ENCODE measurements at places on chromosomes 6 and 20. TPM values are rescaled to one million over a fixed set of nuclear protein-coding genes. Genes with fewer than 3 reads are reported as not detected.
A peak's percentile ranks its signal among the peaks of the same experiment; 100 is the strongest.

- no peak for DNase-seq
Measured at GRCh38 chr20:48371211-48371610, 456.6 kb downstream of the PREX1 start.

- no peak for DNase-seq
Measured at GRCh38 chr6:134162932-134163331, 110.5 kb upstream of the SLC2A12 start.

PAK5 gene
- 3.1 TPM for total RNA-seq

GRCh38 chr6:50816115-50816675, 2.5 kb upstream of the TFAP2B start:
- peak; percentile 85 for DNase-seq

- no peak for DNase-seq
Measured at GRCh38 chr6:5998236-5998635, 8.5 kb downstream of the NRN1 start.

- no peak for DNase-seq
Measured at GRCh38 chr6:112287577-112288225, 33.3 kb upstream of the LAMA4 start.

HLA-DQB2 gene
- 0.96 TPM for total RNA-seq

CPXM1 gene
- 18.1 TPM for total RNA-seq

- DNase-seq = no peak
Measured at GRCh38 chr6:151036869-151037680, 171.6 kb downstream of the MTHFD1L start.

- no peak for DNase-seq
Measured at GRCh38 chr20:58014628-58015315, 213.7 kb downstream of the ANKRD60 start.

ID1 gene
- total RNA-seq = 224 TPM

GRCh38 chr6:144077871-144078270, 17.5 kb downstream of the SF3B5 start:
- DNase-seq = no peak

KCNK16 gene
- not detected for total RNA-seq

GRCh38 chr20:475463-476357, 13.4 kb upstream of the TBC1D20 start:
- no peak for DNase-seq

TRIM40 gene
- total RNA-seq = 0.48 TPM

PKHD1 gene
- total RNA-seq = 1.7 TPM

DNA sequence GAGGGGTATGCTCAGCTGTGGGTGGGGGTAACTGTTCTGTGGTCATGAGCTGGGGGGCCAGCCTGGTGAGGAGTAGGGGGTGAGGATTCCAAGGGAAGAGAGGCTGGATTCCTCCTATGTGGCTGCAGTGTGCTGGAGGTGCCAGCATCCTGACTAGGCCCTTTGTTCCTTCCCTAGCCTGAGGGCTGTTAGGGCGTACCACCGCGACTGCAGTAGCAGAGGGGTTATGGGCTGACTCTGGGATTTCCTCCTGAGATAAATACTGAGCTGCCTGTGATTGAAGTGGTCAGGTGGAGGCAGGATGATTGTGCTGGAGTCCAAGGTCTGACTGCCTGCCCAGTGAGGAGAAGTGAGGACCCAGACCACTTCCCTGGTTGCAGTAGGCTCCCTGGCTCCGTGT, 205.3 kb downstream of the ADGRG6 start:
- no peak for DNase-seq

HEY2 gene
- 37.6 TPM for total RNA-seq

DNA sequence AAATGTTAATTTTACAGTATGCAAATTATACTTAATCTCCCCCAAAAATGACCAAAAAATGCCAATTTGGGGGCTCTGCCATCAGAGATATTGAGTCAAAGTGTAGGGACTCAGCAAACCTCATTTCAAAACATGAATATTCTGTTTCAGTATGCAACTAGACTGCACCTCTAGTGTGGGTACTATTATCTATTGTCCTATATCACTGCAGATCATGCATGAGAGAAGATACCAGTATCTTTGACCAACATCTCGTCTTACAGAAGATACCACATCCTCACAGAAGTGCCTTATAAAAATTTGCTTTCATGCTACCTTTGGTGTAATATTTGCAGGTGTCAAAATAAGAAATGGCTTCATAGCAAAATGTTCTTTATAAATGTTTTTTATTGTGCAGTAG, 623.8 kb downstream of the TENT5A start:
- no peak for DNase-seq

TBX18 gene
- total RNA-seq = 43.6 TPM

PAX1 gene
- 1.9 TPM for total RNA-seq
